H1 (cell line): ENCODE measurements at places on chromosomes 12 and 14.

GRCh38 chr12:113440947-113441782 is 19.0 kb downstream of the SDSL start:
- no peak for DNase-seq

- peak; percentile 94 for DNase-seq
Measured at GRCh38 chr14:24366721-24367513, 1.1 kb upstream of the NFATC4 start.

DNA sequence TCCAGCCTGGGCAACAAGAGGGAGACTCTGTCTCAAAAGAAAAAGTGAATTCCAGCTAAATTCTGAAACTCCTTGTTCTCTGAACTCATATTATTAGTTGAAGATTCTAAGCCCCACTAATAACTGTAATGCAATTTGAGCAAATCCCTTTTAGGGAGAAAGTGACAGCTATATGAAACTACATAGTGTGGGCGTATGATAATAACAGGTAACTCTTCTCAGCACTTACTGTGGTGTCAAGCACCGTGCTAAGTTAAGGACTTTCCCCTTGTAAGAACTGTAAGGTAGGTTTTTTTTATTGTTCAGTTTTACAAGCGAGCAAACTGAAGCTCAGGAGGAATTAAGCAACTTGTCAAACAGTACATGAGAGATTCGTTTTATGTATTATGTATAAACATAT is 5.4 kb downstream of the ANKRD13A start:
- no peak for DNase-seq

- DNase-seq = no peak
Measured at GRCh38 chr12:118356809-118357256, 15.9 kb downstream of the TAOK3 start.

DNA sequence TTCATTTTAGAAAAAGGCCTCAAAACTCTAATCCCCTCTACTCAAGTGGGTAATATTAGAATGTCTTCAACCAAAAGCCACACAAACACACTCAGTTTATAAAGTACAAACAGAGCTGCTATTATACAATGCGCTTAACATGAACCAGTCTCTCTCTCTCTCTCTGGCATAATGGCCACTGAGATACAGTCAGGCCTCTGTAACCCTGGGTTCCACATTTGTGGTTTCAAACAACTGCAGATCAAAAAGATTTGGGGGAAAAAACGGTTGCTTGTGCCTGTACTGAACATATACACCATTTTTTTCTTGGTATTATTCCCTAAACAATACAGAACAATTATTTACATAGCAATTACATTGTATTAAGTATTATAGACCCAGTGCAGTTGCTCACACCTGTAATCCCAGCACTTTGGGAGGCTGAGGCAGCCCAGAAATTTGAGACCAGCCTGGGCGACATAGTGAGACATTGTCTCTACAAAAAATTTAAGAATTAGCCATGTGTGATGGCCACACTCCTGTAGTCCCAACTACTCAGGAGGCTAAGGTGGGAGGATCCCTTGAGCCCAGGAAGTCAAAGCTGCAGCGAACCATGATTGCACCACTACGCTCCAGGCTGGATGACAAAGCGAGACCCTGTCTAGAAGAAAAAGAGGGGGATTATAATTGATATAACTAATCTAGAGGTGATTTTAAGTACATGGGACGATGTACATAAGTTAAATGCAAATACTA is 5.6 kb downstream of the SLC11A2 start:
- no peak for DNase-seq

DNA sequence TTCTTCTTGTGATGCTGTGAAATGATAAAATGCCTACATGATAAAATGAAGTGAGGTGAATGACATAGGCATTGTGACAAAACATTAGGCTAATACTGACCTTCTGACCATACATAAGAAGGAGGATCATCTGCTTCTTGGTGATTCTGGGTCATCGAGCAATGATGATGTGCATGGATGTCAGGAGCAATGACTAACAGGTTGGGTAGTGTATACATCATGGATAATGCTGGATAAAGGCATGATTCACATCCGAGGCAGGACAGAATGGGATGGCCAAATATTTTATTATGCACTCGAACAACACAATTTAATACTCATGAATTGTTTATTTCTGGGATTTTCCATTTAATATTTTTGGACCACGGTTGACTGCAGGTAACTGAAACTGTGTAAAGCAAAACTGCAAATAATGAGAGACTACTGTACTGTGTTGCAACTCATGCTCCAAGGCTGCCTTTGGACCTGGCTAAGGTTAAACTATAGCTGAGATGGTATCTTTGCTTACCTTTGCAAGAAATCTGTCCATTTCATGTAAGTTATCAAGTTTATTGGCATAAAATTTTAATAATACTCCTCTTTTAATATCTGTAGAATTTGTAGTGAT is 7.6 kb upstream of the SLC25A21 start:
- DNase-seq = no peak

- no peak for DNase-seq
Measured at GRCh38 chr12:90816353-90817089, 138.5 kb downstream of the CCER1 start.

DNA sequence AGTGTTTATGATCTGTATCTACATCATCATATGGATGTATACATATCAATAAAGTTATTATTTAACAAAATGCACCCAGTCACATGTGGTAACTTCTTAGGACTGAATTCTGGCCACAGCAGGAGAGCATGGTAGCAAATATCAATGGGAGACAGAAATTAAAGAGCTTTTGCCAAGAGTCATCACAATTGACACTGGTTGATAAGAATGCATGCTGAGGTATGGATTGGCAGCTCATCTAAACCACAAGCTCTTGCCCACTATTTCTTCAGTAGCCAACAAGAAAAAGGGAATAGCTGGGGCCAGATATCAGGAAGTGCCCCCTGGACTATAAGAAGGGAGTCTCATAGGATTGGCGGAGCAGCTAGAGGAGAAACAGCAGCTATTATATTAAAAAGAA is 9.4 kb upstream of the PTGR2 start:
- no peak for DNase-seq

- no peak for DNase-seq
Measured at GRCh38 chr14:94679106-94679810, 67.1 kb downstream of the SERPINA3 start.

DNA sequence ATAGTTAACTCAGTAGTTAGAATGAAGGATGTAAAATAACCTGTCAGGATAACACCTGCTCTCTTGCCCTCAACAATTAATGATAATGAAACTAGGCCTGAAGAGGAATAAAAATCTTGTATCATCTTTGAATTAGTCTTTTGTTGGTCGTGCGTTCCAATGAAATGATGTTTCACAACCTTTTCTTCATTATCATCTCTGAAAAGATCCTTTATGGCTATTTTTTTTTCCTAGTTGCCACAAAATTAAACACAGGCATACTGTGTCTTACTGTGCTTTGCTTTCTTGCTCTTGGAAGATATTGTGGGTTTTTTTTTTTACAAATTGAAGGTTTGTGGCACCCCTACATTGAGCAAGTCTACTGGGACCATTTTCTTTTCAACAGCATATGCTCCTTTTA is 128.6 kb downstream of the BICD1 start:
- no peak for DNase-seq

DNA sequence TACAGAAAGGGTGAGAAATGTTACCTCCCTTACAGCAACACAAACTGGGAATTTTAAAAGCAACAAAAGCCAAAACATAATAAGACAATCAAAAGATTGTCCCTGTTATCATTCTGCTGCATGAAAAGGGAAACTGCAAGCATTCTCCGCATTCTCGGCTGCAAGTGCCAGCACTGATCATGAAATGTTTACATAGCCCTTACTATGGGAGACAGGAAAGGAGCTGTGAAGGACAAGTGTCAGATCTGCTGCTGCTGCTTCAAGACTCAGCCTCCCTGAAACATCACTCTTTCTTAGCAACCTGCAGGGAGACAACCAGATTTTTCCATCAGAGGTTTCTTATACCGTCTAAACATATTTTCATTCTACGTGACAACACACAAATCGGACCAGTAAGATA is 20.1 kb downstream of the DENND5B start:
- no peak for DNase-seq

DNA sequence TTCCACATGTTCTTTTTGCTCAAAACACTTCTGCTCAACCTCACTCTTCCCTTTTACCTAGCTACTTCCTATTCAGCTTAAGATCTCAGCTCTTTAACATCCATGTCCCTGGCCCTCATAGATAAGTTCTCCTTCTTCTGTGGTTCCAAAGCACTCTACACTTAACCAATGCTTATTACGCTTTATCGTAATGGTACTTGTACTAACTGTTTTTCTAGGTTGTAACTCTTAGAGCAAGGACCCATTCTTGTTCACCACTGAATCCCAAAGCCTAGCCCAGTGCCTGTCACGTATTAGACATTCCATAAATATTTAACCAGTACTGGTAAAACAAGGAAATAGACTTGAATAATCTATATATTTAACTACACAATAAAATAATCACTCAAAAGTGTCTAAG is 5.3 kb downstream of the SLC41A2 start:
- no peak for DNase-seq

DNA sequence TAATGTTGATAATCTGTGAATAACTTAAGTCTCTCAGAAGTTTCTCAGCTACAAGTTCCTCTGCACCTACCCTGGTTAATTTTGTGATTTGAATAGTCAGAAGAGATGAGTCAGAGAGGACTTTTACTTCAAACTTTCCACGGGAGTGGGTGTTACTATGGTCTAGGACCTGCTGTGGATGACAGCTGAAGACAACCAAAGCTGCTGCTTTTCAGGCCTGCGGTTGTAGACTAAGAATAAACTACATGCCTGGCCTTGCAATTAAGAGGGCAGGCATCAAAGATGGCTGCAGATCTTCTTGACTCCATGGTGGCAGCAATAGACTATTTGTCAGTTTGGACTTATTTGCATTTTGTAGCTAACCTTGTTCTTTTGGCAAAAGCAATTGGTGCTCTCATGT is 227.1 kb upstream of the KRR1 start:
- DNase-seq = no peak

DNA sequence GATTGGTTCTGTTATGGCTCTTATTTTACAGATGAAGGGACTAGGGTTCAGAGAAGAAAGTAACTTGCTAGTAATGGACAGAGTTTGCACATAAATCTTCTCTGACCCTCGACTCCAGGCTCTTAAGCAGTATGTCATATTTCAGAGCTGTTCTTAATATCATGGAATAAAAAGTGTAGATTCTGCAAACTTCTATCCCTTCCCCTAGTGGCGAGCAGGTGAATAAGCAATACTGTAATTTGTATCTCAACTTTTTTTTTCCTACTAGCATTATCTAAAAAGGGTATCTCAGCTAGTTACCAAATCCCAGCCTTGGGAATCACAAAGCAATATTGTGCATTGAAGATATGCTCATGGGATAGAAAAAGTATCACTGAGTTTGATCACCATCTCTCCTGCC is 83.2 kb downstream of the ANO4 start:
- no peak for DNase-seq

GRCh38 chr12:124909831-124910560 is 4.5 kb downstream of the UBC start:
- no peak for DNase-seq

DNA sequence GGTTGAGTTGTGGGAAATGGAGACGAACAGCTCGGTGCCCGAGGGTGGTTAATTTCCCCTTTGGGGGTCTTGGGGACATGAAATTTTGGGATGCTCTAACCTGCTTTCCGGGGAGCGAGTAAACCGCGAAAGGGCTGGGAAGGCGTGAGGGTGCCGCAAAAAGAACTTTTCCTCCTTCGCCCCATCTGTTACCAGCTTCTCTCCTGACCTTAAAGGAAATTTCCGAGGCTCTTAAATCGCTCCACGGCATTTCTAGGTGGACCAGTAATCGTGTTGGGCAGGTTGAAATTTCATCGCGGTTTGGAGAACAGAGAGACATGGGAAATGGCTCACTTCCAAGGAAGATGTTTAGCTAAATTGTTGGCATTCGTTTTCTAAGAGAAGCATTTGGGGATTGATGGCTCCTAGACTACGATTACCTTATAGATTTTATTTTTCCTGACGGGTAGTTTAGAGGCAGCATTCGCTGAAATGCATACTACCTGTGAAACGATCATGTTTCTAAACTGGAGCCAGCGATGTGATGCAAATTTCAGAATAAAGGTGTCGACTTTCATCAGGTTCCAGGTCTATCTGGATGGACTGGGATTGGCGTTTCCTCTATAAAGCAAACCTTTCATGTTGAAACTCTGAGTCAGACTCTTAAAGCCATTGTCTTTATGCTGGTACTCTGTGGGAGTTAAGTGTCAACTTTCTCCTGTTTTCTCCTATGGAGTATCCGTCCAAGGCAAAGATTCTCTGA is 414.5 kb downstream of the PCNX1 start:
- DNase-seq = no peak

DNA sequence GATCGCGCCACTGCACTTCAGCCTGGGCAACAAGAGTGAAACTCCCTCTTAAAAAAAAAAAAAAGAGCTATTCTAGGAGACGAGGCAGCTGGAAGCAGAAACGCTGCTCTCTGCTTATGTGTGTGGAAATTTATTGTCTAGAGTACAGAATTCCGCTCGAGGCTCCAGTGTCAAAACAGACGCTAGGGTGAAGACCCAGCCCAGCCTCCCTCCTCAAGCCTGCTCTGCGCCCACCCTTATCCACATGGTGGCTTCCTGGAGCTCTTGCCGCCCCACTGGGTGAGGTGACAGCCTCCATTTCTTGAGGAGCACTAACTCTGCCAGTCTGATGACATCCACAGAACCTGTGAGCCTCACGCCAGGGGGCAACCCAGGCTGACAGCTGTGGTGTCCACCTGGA is 49.5 kb upstream of the DLK1 start:
- no peak for DNase-seq

- no peak for DNase-seq
Measured at GRCh38 chr14:29926228-29926627, 1.4 kb downstream of the PRKD1 start.

DNA sequence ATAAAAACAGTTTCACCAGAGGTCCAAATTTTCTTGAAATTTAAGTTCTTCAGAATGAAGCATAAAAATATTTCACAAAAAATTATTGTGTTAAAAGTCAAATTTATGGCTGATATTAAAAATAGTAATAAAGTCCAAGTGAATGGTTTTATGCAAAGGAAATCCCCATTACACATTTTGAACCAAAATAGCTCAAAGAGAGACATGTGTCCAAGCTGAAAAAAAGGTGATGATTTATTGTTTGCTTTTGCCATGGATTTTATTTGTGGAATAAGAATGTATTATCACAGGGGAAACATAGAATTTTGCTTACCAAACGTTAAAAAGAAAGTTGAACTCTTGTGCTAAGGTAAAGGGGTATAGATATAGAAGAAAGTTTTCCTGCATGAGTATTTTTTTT is 4.6 kb downstream of the FOXG1 start:
- DNase-seq = no peak
